COLO829 (cell line): ENCODE measurements at places on chromosomes 1 and 21.

DNA sequence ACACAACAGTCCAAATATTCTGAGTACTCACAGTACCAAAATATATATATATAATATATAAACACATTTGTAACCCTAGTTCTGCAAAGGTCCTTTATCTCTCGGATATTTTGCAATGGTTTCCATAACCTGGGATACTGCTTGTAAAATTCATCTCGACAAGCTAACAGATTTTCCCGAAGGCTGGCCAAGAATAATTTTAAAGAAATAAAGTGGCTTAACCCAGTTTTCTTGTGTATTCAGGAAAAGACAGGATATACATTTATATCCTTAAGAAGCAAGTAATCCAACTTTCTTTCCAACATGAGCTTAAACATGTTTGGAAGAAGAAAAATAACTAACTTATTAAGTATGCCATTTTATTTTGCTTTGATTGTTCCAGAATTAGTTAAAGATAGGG lies 348.7 kb upstream of the RUNX1 start:
- DNase-seq, result no peak

DNA sequence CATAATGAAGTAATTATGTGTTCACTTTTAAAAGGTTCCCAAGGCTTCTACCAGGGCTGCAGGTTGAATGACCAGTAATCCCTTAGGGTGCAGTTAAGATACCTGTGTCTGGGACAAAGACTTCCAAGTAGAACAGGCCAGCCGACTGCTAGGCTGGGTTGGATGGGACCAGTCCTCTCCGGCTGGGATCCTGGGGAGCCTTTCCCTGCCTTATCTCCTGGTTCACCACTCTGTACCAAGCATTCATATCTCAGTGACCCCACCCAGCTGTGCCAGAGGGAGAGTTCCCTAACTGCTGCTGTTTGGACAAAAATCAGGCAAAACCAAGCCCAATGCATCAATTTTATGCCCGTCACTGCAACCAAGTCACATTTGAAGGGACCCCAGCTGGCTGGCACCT lies 116.2 kb upstream of the ATP1A1 start:
- DNase-seq, result no peak

DNA sequence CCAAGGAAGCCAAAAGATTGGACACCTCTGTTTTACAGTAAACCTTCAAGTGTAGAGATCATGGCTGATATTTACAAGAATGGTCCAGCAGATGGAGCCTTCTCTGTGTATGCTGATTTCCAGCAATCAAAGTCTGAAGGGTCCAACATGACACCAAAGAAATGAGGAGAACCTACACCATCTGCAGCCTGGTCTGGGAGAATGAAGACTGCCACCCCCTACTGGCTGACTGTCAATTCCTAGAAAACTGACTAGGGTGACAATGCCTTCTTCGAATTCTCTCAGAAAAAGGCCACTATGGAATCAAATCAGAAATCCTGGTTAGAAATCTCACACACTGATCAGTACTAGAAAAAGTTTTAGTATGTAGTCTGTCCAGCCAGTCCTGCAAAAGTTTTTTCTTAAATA lies 83.3 kb downstream of the CDC42BPA start:
- DNase-seq, result peak; percentile 78

- DNase-seq, result no peak
Observed at GRCh38 chr1:198549866-198550265, 9.4 kb upstream of the ATP6V1G3 start.

GRCh38 chr1:206788487-206789050 lies 16.3 kb upstream of the IL10 start:
- DNase-seq, result no peak

GRCh38 chr1:201904579-201904978 lies 15.9 kb downstream of the SHISA4 start:
- DNase-seq, result no peak

GRCh38 chr21:21114461-21114860 lies 116.3 kb downstream of the NCAM2 start:
- DNase-seq, result no peak

DNA sequence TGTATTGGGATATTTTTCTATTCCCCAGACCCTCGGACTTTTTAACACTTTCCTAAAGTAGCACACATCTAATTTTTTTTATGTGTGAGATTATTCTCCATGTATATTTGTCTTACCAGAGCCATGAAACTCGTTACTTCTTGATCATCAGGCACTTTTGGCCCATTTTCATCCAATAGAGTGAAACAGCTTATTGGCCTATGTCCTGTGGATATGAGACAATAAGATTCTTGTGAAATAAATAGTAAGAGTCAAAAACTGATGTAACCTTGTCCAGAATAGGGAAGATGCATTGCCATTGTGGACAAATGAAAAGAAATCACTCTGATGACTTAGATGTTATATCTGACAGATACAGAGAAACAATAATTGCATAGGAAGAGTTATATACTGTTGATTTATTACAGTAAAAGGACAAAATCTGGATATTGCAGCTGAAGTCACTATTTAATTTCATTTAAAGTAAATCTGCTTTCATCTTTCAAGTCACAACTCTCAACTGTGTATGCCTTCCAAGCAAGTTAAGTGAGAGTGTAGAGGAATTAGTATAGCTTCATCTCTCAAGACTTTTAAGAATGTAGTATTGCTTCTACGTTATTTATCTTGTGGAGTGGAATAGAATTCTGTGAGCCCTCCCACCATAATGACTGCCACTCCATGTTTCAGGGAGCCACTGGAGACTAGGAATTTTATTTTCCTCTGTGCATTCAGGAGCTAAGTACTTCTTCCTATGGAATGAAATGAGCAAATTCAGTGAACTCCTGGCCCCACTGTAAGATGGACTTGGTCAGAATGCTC lies 86.9 kb downstream of the ADAMTS1 start:
- no peak for DNase-seq
